ENCODE measurements at places on chromosomes 1 and 21. TPM values are rescaled to one million over a fixed set of nuclear protein-coding genes. Genes with fewer than 3 reads are reported as not detected.
A peak's percentile ranks its signal among the peaks of the same experiment; 100 is the strongest.

CCDC17 gene
- total RNA-seq: 0.98 TPM

CYP4A11 gene
- not detected for total RNA-seq

CHODL gene
- not detected for total RNA-seq

DNA sequence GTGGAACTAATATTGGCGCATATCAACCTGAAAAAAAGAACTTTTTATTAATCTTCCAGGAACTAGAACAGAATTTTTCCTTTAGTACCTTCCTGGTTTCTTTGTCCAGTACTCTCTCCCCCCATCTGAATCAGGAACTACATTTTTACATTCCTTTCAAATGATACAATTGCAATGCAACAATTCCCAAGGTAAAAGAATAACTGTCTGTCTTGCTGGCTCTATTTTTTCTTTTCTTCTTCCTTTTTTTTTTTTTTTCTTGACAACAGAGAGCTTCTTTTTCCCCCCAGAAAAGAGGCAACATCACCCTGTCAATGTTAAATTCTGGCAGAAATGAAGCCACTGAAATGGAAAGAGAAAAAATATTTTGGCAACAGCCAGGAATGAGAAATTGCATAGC lies 4.5 kb upstream of the CD101 start:
- peak; percentile 67 for DNase-seq

DNA sequence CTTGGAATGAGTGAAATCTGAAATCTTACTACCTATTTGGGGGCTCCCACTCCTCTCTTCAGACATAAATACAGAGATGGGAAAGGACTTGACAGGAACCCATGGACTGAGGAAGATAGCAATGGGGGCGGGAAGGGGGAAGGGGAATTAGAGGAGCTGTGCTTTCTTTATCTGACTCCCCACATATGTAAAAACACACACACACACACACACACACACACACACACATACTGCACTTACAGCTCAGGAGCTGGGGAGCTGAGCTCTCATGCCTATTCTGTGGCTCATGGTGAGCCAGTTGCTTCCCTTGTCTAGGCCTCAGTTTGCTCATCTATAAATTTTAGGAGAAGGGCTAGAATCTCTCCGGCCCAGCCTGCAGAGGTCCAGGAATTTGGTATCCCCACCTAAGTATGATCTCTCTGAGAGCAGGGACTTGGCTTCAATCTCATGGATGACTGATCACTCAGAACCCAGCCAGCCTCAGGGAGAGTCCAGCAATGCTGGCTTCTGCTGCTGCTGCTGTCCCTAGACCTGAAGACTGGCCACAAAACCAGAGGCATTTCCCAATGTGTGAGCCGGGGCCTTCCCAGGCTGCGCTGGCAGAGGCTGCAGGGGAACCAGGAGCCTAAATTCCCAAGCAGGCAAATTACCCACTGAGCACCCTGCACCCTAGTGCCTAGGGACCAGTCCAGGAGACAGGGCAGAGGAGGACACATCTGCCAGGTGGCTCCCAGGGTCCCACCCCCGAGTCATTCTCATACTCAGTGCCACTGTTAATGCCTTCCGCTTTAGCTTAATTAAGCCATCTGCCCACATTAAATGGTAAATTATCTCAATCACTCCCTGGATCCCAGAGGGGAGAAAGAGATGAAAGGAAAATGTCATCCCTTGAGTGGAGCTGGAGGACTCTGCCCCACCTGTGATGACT lies 57.5 kb upstream of the RBM15 start:
- no peak for DNase-seq

TRPM2 gene
- not detected for total RNA-seq

GRCh38 chr1:235073968-235074522 lies 54.6 kb downstream of the TOMM20 start:
- DNase-seq: no peak

LCE1B gene
- total RNA-seq: not detected

GRCh38 chr1:41498391-41498790 lies 13.9 kb upstream of the EDN2 start:
- DNase-seq: no peak

DNA sequence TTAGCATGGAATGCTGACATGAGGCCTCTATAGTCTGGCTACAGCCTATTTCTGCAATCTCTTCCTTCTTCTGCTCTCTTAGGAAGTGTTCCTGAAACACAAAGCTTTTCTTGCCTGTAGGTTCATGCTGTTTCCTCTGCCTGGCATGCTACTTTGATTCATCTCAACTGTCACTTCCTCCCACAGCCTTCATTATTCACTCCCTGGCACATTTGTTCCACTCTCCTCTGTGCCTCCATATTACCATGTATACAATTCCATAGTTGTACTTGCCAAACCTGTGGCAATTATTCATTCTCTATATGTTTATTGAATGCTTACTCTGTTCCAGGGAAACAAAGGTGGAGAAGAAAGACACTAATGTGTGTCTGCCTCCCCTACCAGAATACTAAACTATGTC lies 210.2 kb downstream of the LRRC7 start:
- DNase-seq: no peak

DNA sequence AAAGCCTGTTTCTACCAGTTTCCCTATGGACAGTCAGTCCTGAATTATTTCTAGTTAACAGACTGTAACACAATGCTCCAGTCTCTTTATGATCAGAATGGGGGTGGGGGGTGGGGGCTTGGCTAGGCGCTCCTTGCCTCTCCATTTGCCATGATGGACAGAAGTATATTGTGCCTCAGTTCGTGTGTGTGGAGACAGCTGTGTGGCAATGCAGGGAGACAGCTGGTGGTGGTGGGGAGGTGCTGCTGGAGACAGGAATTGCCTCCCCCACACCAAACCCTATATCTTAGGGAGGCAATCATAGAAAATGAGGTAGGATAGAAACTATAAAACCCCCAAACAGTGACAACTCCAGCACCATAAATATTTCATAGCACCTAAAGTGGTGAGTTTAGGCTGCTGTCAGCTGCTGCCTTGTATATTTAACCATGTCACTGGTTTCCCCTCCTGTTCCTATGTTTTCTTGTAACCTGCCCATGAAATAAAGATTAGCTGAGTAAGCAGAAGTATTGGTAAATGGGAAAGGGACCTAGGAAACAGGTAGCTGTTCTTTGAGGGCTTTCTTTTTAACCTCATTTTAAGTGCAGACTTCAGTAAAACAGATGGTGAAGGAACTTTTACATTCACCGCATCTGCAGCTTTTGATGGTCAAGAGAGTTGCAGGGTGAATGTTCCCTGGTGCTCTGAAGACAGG lies 3.4 kb downstream of the PLXNA2 start:
- peak; percentile 63 for DNase-seq

DNA sequence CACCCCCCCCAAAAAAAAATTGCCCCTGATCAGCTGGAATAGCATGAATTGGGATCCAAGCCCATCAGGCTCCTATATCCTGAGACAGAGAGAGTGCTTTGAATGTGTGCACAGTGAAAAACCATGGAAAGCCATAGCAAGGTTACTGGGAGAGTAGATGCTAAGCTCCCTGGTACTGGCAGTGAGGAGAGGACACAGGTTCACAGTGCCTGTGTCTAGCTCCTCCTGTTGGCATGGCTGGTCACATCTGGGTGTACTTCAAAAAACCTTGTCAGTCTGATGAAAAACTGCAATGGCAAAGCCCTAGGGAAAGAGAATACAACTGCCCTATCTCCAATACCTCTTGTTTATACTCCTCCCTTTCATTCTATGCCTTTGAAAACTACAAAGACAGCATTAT lies 12.9 kb downstream of the COPA start:
- no peak for DNase-seq

DNA sequence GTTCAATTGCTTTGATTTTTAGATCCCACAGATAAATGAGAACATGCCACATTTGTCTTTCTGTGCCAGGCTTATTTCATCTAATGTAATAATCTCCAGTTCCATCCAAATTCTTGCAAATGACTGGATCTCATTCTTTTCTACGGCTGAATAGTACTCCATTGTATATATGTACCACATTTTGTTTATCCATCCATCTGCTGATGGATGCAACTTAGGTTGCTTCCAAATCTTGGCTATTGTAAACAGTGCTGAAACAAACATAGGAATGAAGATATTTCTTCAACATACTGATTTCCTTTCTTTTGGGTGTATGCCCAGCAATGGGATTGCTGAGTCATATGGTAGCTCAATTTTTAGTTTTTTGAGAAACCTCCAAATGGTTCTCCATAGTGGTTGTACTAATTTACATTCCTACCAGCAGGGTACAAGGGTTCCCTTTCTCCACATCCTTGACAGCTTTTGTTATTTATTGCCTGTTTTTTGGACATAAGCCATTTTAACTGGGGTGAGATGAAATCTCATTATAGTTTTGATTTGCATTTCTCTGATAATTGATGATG lies 344.4 kb downstream of the KCTD3 start:
- DNase-seq: peak; percentile 39

- DNase-seq: no peak
Measured at GRCh38 chr21:40792691-40793456, 54.1 kb downstream of the DSCAM start.

DNA sequence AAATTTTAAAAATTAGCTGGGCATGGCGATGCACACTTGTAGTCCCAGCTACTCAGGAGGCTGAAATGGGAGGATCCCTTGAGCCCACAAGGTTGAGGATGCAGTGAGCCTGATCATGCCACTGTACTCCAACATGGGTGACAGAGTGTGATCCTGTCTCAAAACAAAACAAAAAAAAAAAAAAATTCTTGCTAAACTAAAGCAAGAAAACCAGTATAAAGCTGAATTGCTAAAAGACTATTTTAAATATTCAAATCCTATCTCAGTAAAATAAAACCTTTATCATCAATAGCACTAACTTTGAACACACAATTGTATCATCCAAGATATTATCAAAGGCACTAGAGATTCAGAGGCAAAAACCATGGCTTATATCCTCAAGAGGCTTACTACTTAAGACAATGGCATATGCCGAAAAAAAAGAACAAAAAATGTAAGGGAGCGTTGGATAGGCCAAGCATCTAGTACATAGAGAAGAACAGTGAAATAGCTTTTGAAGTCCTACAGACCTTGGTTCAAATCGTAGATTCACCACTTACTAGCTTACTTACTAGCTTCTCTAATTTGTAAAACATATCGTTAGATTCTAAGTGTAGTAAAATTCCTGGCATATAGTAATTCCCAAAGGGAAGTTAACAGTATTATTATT lies 3.6 kb downstream of the EPS15 start:
- DNase-seq: no peak

TMEM81 gene
- 1.4 TPM for total RNA-seq

- no peak for DNase-seq
Measured at GRCh38 chr1:6590046-6590445, 10.3 kb downstream of the ZBTB48 start.

GRCh38 chr1:175689396-175689795 lies 54.0 kb downstream of the TNR start:
- DNase-seq: no peak

GRCh38 chr1:205945069-205945468 lies 1.8 kb upstream of the SLC26A9 start:
- no peak for DNase-seq

DNA sequence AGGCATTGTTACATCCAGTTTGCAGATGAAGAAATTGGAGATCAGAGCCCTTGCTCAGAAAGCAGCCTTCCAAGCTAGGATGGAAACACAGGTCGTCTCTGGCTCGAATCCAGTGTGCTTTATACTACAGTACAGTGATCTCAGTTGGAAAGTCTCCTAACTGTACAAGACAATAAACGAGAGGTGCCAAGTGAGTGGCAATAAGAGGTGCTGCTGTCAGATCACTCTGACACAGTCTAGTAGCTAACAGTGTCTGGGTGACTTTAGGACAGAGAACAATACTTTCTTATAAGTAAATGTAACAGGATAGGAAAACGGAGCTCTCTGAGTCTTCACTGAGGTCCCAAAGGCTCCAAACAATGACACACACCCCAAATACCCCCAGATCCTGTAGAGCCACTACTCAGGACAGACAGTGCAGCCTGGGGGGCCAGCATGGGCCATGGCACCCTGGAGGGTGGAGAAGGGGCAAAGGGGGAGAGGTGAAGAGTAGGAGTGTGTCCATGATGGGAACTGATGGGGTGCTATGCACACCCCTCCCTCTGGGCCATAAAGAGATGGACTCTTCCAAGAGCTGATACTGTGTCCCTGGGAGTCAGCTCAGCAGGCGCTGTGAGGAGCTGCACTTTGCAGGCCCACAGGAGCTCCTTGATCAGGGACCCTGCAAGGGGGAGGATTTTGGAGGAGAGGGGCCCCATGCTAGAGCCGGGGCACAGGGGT lies 3.3 kb downstream of the SH3BGR start:
- no peak for DNase-seq

- no peak for DNase-seq
Measured at GRCh38 chr1:176243746-176244145, 36.7 kb upstream of the COP1 start.

CTH gene
- total RNA-seq: 0.77 TPM

RNU1-1 gene
- not detected for total RNA-seq

FCRL5 gene
- not detected for total RNA-seq

- DNase-seq: peak; percentile 44
Measured at GRCh38 chr1:212315907-212316306, 30.7 kb downstream of the PPP2R5A start.

GRCh38 chr1:216310776-216311175 lies 112.5 kb downstream of the USH2A start:
- peak; percentile 53 for DNase-seq

DNA sequence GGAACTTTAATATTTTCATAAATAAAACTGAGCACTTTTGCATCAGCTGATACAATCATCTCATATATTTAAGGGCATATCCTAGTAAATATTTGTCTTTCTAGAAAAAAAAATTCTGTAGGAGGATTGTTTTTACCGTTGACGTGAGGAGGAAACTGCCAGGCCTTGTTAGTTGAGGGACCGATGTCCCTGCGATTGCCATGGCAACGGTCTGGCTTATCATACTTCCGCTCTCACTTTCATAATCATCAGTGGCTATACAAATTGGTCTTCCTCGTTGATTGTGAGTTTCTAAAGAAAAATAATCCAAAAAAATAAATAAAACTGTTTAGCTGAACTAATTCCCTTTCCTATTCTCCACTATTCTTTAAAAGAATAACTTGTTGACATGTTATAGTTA lies 69.3 kb upstream of the ANGPTL3 start:
- DNase-seq: no peak

KRTAP19-3 gene
- total RNA-seq: not detected

GRCh38 chr1:101178688-101179491 lies 57.9 kb upstream of the S1PR1 start:
- DNase-seq: no peak

SEC16B gene
- total RNA-seq: 12.5 TPM

DNA sequence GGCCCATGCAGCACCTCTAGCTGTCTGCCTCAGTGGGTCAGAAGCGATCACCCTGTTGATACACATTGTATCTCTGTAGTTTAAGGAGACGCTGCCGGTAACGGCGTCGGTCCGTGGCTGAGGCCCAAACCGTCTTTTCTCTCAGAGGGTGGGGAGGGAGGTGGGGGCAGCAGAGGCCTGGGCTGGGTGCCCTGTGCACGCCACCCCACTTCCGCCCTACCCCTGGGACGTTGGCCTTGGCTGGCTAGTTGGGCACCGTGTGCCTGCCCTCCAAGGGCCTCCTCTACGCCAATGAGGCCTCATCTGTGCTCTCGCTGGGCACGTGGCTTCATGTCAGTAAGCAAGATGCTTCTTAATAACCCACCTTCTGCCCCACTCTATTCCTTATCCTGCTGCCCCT lies 9.4 kb downstream of the ZC3H12A start:
- DNase-seq: no peak

ANGEL2 gene
- total RNA-seq: 57.3 TPM

All from LHCN-M2 (cell line).